ENCODE measurements at places on chromosomes 2 and 18.

- DNase-seq = no peak
These were observed 46.1 kb downstream of the TTC39C start for GRCh38 chr18:24060644-24061043.

DNA sequence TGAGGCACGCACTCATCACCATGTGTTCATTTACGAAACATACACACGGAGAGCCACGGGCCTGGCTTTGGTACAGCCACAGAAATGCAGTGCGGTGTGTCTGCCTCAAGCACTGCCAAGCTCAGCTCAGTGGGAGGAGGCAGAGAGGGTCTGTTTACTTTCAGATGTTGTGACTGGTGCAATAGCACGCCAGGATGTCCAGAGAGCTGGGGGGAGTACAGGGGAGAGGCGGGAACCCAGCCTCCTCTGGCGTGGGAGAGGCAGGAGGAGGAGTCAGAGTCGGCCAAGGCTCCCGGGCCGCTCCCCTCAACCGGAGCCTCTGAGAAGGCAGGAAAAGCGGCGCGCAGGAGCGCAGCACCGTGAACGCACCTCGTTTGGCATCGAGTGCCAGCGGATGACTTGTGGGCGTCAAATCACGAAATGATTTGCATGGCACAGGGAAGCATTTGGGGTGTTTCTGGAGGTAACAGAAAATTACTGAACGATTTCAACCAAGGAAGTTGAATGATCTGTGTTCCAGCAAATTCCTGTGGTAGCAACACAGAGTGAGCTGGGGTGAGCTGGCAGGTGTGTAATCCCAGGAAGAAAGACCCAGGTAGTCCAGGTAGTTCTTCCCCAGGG is 143.0 kb downstream of the ZNF516 start:
- no peak for DNase-seq

DNA sequence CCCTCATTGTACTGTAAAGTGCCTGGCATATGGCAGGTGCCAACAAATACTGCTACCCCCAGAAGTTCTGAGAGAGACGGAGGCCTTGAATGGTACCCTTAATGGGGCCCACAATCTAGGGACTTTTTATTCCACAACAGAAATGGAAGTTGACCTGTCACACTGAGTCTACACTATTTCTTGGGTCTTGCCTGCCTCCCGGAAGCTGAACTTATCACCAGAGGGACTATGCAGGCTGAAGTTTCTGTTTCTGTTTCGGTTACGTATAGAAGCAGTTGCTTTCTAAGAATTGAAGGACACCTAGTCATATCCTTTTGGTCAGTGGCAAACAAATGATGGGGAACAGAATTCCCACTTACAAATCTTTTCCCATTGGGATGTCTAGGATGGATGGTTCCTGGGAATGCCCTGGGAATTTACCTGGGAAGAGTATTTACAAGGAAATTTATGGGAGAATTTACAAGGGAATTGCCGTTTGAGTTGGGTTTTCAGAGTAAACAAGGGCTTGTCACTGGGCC is 74.2 kb downstream of the HS1BP3 start:
- no peak for DNase-seq

GRCh38 chr2:164705412-164706167 is 84.3 kb upstream of the GRB14 start:
- no peak for DNase-seq

- no peak for DNase-seq
These were observed 50.8 kb upstream of the REG3A start for GRCh38 chr2:79210274-79210917.

- no peak for DNase-seq
These were observed 43.4 kb upstream of the ANKRD62 start for GRCh38 chr18:12049978-12050811.

DNA sequence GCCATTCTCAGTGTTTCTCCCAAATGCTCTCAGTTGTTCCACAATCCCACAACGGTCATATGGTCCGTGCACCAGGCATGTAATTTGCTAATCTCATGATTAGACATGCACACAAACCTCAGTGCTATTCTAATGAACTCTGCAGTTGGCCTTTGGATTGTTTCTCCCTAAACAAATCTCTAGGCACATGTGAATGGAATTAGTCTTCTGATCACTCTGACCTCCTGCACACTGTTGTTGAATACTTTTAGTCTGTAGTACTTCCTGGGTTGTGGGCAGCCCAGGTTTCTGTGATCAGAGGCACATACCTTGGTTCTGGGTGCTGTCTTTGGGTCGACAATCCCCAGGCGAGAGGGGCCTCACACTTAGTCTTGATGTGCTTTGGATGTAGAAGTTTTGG is 498.7 kb upstream of the SPRED2 start:
- no peak for DNase-seq

- DNase-seq = no peak
These were observed 226.2 kb downstream of the SLC8A1 start for GRCh38 chr2:40225670-40226210.

GRCh38 chr2:66364495-66365333 is 70.2 kb upstream of the MEIS1 start:
- no peak for DNase-seq

GRCh38 chr2:56898986-56899385 is 715.2 kb downstream of the CCDC85A start:
- no peak for DNase-seq

Data from NT2/D1 (cell line).